ENCODE measurements at places on chromosomes 11 and 22.

- no peak for DNase-seq
Observed at GRCh38 chr22:24433828-24434470, 6.5 kb downstream of the ADORA2A start.

GRCh38 chr22:50027639-50028537 is 15.3 kb upstream of the IL17REL start:
- DNase-seq, result no peak

DNA sequence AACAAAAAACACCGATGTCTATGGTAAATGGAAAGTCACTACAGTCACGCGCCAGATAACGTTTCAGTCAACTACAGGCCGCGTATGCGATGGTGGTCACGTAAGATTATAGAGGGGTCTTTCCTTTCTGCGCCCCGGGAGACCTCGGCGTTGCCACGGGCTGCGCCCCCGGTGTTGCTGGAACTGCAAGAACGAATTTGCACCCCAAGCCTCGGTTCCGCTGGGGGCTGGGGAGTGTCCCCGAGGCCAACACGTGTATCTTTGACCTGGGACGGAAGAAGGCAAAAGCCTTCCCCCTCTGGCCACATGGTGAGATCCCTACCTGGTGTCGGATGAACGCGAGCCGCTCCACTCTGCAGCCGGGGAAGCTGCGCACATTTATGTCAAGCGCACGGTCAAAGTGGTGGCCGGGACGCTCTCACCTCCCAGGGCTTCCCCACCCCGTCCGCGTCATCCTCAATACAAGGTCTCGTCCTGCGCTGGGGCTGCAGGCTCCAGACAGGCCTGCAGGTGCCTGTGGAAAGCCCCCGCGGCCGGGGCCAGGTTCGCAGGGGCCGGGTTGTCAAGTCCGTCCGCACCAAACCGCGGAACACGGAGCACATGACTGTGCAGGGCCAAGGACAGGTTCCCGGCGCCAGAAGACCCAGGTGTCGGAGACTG is 29.3 kb upstream of the APLP2 start:
- no peak for DNase-seq

DNA sequence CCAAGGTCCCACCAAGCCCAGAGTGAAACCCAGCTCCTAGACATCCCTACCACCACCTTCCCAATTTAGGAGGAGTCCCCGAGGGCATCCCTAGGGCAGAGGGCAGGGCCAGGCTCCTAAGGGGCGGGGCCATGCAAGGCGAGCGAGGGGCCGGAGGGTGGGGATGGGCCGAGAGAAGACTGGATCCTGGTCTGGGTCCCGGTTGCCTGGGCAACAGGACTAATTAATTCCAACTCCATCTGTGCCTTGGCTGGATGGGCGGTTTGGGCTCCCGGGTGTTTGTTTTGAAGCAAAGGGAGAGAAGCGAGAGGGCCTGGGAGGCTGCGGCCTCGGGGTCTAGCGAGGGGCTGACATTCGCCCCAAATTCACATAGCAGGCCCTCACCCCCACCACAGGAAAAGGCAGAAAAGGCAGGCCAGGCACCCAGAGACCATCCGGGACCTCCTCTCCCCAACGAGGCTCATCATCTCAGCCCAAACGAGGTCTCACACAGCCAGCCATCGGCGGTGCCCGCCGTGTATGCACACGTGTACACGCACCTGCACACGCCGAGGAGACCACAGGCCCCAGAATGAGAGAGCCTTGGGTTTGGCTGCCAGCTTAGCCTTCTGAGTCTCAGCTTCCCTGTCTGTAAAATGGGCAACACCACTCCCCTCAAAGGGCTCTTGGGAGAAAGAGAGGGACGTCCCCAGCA is 23.9 kb downstream of the ELFN2 start:
- DNase-seq, result no peak

DNA sequence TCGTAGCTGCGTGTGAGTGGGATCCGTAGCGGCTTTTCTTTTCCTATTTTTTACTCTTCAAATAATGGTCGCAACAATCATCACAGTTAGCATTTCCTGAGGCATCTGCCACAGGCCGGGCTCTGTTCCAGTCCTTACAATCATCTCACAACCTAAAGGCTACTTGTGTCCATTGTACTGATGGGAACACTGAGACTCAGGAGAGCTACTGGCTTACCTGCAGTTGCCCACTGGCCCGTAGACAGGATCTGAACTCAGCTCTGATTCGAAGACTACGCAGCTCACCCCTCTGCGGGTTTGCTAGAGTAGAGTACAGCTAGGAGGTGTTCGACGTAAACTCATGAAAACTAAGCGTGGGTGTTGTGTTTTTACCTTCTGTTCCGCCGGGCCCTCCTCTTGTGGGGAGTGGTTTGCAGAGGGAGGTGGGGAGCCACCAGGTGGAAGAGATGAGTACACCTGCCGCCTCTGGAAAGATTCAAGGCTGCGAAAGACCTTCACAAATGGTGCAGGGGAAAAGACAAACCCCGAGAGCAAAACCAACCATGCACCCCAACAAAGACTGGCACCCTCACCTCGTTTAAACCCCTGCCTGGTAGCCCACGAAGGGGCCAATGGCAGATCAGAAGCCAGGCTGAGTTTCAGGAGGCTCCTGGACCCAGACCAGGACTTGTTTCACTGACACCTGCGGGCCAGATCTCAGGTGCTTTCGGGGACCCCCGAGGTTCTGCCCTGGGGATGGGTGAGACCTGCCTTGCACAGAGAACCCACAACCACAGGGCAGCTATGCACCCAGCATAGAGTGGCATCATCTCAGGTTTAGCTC is 18.3 kb upstream of the RFPL3 start:
- DNase-seq, result no peak

GRCh38 chr22:42317008-42317407 is 46.6 kb upstream of the TCF20 start:
- no peak for DNase-seq

GRCh38 chr11:116543911-116544475 is 228.8 kb downstream of the BUD13 start:
- DNase-seq, result no peak

- DNase-seq, result no peak
Observed at GRCh38 chr11:134537941-134538340, 125.9 kb upstream of the B3GAT1 start.

- no peak for DNase-seq
Observed at GRCh38 chr11:46597609-46598219, 3.9 kb upstream of the AMBRA1 start.

DNA sequence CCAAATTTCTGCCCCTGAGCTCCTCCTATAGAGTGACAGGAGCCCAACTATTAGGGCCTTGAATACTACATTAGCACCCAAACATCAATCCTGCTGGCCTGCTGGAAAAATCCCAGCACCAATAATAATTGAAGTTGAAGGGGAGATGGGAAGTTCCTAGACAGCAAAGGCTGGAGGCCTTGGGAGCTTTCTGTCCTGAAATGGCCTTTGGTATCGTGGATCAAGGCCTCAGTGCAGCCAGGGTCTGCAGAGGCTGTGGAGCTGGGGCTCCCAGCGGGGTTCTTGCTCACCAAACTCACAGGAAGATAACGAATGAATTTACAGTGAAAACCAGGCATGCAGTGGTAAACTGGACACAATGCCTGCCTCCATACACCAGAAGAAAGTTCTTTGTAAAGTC is 9.2 kb upstream of the MICALL1 start:
- no peak for DNase-seq

Data from NCI-H2081 treated with DMSO at 0.1 percent for 48 hours (cell line).